ENCODE measurements at places on chromosomes 1 and 21.

- DNase-seq, result no peak
Measured at GRCh38 chr1:224592636-224593582, 23.2 kb upstream of the CNIH3 start.

GRCh38 chr1:53346814-53347176 is 18.9 kb upstream of the LRP8 start:
- DNase-seq, result no peak

DNA sequence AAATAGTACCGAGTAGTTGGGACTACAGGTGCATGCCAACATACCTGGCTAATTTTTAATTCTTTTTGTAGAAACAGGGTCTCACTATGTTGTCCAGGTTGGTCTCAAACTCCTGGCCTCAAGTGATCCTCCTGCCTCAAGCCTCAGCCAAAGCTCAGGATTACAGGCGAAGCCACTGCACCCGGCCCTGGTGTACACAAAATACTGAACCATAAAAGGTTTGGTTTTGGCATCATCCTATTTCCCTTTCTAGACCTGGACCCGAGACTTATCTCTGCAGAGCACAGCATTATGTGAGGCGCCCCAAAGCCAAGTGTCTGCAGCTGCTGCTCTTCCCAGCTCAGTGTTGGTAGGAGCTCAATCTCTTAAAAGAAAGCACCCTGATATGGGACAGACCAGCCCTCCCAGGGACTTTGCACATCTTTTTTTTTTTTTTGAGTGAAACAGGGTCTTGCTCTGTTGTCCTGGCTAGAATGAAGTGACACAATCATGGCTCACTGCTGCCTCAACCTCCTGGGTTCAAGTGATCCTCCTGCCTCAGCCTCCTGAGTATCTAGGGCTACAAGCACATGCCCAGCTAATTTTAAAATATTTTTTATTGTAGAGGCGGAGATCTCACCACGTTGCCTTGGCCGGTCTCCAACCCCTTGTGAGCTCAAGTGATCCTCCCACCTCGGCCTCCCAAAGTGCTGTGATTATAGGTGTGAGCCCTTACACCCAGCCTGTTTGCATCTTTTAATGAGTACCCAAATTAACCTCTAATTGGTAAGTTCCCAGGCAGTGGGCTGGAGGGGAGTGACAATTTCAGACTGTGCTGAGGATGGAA is 20.4 kb downstream of the TEX35 start:
- no peak for DNase-seq

GRCh38 chr1:216055004-216055403 is 368.2 kb downstream of the USH2A start:
- no peak for DNase-seq

DNA sequence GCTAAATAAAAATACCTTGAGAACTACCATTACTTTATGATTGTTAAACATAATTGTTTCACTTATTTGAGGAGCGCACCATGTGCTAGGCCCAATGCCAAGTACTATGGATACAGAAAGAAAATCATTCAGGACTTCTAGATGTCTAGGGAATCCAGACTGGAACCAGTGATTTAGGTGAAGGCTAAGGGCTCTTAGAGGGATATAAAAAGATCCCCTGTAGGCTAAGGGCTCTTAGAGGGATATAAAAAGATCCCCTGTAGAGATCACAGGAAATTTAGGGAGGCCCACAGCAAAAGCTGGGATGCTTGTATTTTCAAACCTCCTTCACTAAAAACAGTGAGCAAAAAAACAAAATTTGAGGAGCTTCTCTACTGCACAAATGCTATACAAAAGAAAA is 6.7 kb downstream of the TOR1AIP2 start:
- DNase-seq, result no peak

DNA sequence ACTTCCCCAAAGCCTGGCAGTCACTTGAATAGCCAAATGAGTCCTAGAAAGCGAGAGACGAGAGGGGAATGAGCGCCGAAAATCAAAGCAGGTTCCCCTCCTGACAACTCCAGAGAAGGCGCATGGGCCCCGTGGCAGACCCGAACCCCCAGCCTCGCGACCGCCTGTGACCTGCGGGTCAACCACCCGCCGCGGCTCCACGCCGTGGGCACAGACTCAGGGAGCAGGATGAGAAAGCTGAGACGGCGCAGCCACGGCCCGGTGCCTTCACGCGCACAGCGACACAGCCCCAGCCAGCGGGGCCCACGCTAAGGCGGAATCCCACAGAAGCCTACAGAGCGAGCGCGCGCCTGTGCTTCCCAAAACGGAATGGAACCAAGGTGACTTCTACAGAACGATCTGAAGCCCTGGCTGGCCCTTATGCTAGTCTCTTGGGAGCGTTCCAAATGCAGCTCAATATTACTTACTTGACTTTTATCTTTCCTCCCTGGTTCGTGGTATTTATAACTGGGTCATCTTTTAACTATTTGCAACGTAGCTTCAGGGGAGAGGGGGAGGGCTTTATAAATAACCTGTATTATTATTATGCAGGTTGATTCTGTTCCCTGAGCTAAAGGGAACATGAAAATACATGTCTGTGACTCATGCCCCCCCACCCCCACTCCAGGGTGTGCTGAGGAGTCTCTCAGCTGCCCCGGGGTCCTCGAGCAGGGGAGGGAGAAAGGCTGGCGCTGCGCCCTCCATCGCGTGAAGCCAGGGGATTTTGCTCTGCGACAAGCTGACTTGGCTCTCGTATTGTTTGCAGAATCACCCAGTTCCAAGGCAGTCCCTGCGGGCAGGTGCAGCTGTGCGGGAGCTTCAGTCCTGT is 1.7 kb downstream of the TSPEAR start:
- DNase-seq, result no peak

DNA sequence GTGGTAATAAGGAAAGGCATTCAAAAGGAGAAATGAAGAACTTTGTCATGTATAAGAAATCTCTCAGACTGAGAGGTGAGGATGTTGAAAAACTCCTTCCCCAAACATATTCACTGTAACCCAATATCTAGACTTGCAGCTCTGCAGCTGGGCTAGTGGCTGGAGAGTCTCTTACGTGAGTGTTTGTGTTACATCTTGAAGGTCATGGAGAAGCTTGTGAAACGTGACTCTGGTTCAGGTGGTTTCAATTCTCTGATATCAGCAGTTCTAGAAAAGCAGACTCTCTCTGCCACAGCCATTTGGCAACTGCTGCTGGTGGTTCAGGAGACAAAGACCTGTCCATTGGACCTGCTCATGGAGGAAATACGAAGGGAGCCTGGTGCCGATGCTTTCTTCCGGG is 55.0 kb upstream of the EPHA8 start:
- no peak for DNase-seq

- no peak for DNase-seq
Measured at GRCh38 chr1:5744911-5745799, 247.1 kb downstream of the NPHP4 start.

- DNase-seq, result no peak
Measured at GRCh38 chr1:3031401-3032221, 10.3 kb downstream of the ACTRT2 start.

DNA sequence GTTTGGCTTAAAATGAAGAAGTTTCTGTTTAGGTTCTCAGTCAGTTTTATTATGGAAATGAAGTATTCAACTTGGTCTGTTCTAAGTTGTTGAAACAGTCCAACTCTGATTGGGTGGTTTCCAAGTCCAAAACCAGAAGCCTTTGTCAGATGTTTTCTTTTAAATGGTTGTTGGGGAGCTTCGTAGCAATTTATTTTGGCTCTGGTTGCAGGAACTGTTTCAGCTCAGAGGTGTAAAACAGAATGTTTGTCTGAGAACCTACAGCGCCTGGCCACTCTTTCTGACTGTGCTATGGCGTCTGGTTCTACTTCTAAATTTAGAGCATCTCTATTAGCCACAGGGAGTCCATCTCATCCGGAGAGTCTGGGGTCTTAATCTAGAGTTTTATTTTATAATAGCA is 582.6 kb upstream of the TMPRSS15 start:
- DNase-seq, result no peak

- DNase-seq, result peak; percentile 58
Measured at GRCh38 chr1:6440198-6441126, 15.9 kb downstream of the ESPN start.

DNA sequence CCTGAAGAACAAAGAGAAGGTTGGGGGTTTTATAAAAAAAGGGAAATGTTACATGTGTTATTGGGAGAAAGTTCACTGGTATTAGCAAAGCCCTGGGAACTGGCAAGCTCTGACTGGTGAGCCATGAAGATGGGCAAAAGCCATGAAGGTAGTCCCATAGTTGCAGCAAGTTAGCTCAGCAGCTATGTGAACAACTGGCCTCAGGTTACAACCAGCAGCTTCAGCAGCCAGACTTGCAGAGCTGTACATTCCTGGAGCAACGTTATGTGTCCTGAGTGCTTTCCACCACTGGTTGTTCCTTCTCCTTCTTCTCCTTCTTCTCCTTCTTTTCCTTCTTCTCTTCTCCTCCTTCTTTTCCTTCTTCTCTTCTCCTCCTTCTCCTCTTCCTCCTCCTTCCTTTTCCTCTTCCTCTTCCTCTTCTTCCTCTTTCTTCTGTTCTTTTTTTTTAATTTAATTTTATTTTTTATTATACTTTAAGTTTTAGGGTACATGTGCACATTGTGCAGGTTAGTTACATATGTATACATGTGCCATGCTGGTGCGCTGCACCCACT is 56.1 kb upstream of the TLR5 start:
- no peak for DNase-seq

- no peak for DNase-seq
Measured at GRCh38 chr1:203932556-203932955, 71.2 kb downstream of the SNRPE start.

- DNase-seq, result no peak
Measured at GRCh38 chr1:228410671-228411070, 4.0 kb upstream of the TRIM11 start.

DNA sequence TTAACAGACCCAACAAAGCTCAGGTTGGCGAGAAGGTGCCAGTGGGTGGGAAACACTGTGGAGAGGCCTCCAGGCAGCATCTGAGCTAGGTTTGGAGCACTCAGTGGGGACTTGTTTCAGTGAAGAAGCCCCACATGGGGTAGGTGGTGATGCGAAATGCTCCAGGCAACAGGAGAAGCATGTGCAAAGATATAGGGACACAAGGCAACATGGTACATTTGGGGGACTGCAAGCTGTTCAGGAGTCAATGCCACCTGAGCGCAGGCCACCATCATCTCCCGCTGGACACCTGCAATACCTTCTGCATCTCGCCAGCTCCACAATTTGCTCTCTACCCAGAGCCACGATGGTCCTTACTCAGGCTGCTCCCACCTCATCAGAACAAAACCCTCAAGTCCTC is 28.0 kb downstream of the BCAR3 start:
- DNase-seq, result no peak

DNA sequence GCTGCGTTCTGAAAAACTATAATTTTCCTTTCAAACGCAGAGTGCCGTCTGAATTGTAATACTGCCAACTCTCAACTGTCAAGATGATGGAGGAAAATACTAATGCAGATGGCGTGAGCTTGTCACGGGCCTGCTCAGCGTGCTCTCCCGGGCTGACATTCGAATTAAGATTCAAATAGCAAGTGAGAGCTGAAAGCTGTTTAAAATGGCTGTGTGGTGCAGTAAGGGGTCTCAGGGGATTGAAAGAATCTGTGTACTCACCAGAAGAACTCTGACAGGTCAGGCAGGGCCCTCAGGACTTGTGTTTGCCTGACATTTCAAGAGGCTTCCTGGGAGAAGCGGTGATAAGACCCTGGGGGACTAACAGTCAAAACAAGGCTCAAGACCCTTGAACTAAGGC is 33.1 kb downstream of the ZMYND12 start:
- DNase-seq, result no peak

GRCh38 chr1:167627615-167627864 is 2.5 kb upstream of the RCSD1 start:
- DNase-seq, result no peak

GRCh38 chr1:97832481-97832880 is 88.4 kb downstream of the DPYD start:
- no peak for DNase-seq

- DNase-seq, result no peak
Measured at GRCh38 chr1:30596891-30597290, 126.5 kb downstream of the MATN1 start.

DNA sequence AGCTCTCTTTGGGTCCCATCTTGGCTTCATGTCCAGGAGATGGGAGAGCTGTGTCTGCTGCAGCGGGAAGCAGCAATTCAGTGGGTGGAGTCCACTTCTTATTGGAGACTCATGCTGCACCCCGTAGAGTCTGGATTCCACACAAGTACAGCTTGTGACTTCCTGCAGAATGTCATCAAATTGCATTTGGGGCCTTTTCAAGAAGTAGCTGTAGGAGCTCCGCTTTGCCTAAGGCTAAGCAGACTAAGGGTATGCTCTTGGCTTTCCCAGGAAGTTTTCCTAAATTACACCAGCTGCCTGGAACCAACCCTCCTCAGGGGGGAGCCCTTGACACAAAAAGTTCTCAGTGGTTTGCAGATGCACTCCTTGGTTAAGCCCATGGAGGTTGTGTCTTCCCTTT is 5.7 kb upstream of the MOB3C start:
- DNase-seq, result no peak

- DNase-seq, result no peak
Measured at GRCh38 chr1:105909811-105910210, 1146.7 kb upstream of the PRMT6 start.

GRCh38 chr21:45892916-45893739 is 88.4 kb upstream of the COL6A1 start:
- DNase-seq, result no peak

DNA sequence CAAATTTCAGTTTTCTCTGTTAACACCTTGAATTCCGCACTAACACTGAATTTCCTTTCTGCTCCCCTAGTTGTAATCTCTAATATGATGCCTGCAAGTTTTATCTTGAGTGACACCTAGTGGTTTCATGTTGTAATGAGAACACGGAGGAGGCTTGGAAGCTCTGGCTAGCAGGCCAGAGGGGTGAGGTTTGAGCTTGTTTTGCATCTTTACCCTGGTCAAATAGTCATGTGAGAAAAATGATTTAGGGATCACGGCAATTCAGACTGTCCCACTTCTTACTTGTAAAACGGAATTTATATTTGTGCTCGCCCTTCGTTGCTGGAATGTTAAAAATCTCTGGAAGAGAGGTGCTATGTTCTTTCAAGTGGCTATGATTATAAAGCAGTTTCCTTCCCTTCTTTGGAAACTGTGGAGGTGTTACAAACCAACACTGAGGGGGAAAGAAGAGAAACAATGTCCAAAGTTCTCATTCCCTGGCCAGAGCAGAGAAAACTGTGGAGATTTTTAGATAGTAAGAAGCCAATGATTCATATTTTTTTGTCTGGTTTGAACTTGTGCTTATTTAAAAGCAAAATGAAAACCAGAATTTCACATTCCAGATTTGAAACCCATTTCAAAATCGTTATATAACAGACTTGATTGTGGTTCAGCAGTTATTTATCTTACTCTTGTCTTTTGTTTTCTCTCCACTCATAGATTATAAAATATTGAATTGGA is 5.3 kb upstream of the MROH9 start:
- DNase-seq, result peak; percentile 21

- DNase-seq, result no peak
Measured at GRCh38 chr1:116408803-116409720, 36.0 kb downstream of the ATP1A1 start.

All from prostate gland (tissue), 2 donors.